ENCODE measurements at places on chromosomes 5 and 9. TPM values are rescaled to one million over a fixed set of nuclear protein-coding genes. Genes with fewer than 3 reads are reported as not detected.

The SLC6A19 gene
- polyA plus RNA-seq = 0.31 TPM

The ARHGEF28 gene
- polyA plus RNA-seq = 4.8 TPM

The ANXA6 gene
- polyA plus RNA-seq = 116 TPM

The TARS1 gene
- 69.1 TPM for polyA plus RNA-seq

The GLIPR2 gene
- 1.7 TPM for polyA plus RNA-seq

The FAM169A gene
- 0.83 TPM for polyA plus RNA-seq
